ENCODE measurements at places on chromosomes 5 and 9.
A peak's percentile ranks its signal among the peaks of the same experiment; 100 is the strongest.

DNA sequence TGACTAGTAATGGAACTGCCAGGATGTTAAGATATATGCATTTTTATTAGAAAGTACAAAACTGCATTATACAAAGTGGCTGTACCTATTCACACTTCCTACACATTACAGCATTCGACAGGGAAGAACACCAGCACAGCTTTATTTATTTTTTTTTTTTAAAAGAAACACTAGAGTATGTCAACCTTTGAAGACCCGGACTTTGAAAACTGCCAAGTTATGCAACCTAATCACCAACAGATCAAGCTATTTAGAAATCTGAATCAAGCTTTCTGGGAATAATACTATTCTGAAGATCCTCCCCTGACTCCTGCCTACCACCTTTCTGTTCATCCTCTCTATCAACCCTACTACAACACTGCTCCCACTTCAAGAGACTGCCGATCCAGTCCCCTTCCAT lies 4.5 kb downstream of the GEMIN5 start:
- peaks cover 2% of the 10 kb centered on the region for H3K27me3 ChIP-seq
- no peak overlapping the region for H3K4me3 ChIP-seq
- no peak for DNase-seq
- peak overlapping the region; percentile 17 for H3K27ac ChIP-seq
- peaks cover 45% of the 10 kb centered on the region for H3K36me3 ChIP-seq
- H3K4me1 ChIP-seq: peaks cover 20% of the 10 kb centered on the region

GRCh38 chr9:37955781-37956422 lies 52.0 kb upstream of the SLC25A51 start:
- peaks cover 27% of the 10 kb centered on the region for H3K36me3 ChIP-seq
- H3K4me1 ChIP-seq: peaks cover 38% of the 10 kb centered on the region
- peaks cover 4% of the 10 kb centered on the region for H3K27me3 ChIP-seq
- no peak for DNase-seq
- no peak overlapping the region for H3K4me3 ChIP-seq

DNA sequence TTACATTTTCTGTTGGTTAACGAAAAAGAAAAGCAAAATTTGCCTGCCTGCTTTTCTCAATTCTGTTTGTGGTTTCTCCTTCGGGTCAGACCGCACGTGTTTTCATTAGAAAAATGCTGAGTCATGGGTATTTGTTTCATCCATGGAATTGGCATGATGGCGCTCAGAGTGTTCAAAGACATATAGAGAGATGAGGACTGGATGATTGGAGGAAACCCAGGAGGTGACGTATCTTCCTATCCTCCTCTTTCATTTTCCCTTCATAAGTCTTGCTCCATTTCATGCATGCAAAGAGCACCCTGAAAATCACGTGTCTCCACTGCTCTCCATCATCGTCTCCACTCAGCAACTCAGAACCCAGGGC lies 353.8 kb upstream of the WWC1 start:
- H3K4me3 ChIP-seq: no peak overlapping the region
- H3K4me1 ChIP-seq: peaks cover 38% of the 10 kb centered on the region
- H3K36me3 ChIP-seq: no peaks in the 10 kb centered on the region
- no peak overlapping the region for H3K27ac ChIP-seq

- no peaks in the 10 kb centered on the region for H3K27me3 ChIP-seq
- H3K36me3 ChIP-seq: no peaks in the 10 kb centered on the region
- no peaks in the 10 kb centered on the region for H3K4me1 ChIP-seq
- no peak for DNase-seq
- H3K27ac ChIP-seq: no peak overlapping the region
- no peak overlapping the region for H3K4me3 ChIP-seq
These were observed 18.6 kb upstream of the KDM4C start for GRCh38 chr9:6739218-6739617.
